ENCODE measurements at places on chromosomes 1 and 21.

GRCh38 chr1:20160034-20160433 is 20.9 kb downstream of the PLA2G2F start:
- DNase-seq = no peak

GRCh38 chr1:24903560-24903954 is 26.5 kb downstream of the RUNX3 start:
- no peak for DNase-seq

- DNase-seq = no peak
These were observed 144.7 kb upstream of the SPATA6 start for GRCh38 chr1:48616710-48617109.

- no peak for DNase-seq
These were observed 34.1 kb downstream of the TSEN15 start for GRCh38 chr1:184085667-184086066.

- DNase-seq = no peak
These were observed 16.0 kb upstream of the COG2 start for GRCh38 chr1:230626232-230626631.

- DNase-seq = no peak
These were observed 64.6 kb downstream of the IER5 start for GRCh38 chr1:181152892-181153633.

GRCh38 chr1:230208619-230209261 is 141.7 kb downstream of the GALNT2 start:
- no peak for DNase-seq

- DNase-seq = no peak
These were observed 680.1 kb upstream of the CXADR start for GRCh38 chr21:16832791-16833190.
